ENCODE measurements at places on chromosomes 2 and 18.

GRCh38 chr2:164952057-164952702 lies 3.1 kb downstream of the SLC38A11 start:
- DNase-seq, result no peak

GRCh38 chr18:79634186-79634585 lies 45.4 kb upstream of the CTDP1 start:
- no peak for DNase-seq

- no peak for DNase-seq
Measured at GRCh38 chr2:96113951-96114350, 2.4 kb downstream of the ADRA2B start.

DNA sequence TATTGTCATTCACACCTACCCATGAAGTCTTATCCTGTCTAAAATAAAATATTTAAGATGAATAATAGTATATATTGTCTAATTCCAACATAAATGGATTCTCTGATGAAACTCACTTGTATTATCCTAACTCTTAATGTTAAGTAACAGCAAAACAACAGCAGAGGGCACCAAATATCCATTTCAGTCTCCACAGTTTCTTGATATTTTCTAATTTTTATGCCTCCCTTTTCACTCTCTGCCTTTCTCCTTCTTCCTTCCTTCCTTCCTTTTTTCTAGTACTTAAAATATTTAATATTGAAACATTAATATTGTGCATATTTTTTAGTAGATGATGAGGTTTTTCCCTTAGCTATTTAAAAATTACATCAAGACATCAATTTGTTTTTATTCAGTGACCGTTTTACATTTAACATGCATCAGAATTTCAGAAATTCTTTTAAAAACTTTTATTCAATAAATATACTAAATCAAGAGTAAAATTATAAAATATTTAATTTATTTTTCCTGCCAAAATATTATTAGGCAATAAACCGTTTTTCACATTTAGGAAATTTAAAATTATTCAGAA lies 97.6 kb downstream of the WDR7 start:
- peak; percentile 51 for DNase-seq

DNA sequence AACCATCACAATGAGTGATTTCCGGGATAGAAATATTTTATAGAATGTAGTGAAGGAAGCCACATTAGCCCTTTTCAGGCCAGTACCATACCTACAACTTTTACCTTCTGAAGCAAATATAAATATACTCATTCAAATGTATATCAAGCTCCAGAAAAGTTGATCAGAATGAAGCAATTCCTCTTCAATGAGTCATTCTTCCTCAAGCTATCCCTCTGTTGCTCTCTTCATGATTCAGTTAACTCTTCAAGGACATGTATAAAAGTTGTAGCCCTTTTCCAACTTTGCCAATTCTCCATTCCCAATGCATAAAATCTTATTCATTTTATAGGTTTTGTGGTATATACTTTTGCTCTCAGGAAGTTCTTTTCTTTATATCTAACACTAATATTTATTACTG lies 242.1 kb upstream of the RGPD4 start:
- DNase-seq, result peak; percentile 43

GRCh38 chr2:96715658-96716057 lies 24.2 kb downstream of the LMAN2L start:
- no peak for DNase-seq

- peak; percentile 55 for DNase-seq
Measured at GRCh38 chr2:30147715-30148610, 1.2 kb downstream of the YPEL5 start.

GRCh38 chr18:42190643-42191042 lies 235.6 kb downstream of the PIK3C3 start:
- DNase-seq, result no peak

- DNase-seq, result peak; percentile 95
Measured at GRCh38 chr2:109331896-109332848, 203.2 kb downstream of the SH3RF3 start.

DNA sequence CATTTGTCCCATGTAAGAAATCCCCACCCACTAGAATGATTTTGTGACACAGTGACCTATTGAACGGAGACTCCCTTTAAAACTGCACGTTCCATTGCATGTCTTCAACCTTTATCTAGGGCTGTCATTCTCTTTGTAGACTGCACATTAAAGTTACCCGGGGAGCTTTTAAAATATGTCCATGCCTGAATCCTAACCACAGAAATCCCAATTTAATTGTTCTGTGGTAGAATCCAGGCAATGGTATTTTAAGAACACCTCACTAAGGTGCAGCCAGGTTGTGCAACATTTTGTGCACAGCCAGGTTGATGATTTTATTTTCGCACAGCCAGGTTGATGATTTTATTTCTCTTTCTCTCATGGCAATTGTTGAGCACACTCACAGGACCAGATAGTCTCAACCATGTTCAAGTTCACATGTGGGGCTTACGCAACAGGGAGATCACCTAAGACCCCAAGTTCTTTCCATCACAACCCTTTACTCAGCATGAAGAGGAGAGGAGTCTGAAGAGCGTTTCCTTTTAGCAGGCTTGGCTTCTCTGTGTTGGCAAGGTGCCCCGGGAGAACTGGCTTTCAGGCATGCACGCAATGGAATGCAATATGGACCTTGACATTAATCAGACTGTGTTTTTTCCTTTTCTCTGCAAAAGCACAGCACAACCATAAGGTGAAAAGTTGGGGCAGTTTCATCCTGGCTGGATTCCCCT lies 467.3 kb upstream of the ETAA1 start:
- DNase-seq, result peak; percentile 72

DNA sequence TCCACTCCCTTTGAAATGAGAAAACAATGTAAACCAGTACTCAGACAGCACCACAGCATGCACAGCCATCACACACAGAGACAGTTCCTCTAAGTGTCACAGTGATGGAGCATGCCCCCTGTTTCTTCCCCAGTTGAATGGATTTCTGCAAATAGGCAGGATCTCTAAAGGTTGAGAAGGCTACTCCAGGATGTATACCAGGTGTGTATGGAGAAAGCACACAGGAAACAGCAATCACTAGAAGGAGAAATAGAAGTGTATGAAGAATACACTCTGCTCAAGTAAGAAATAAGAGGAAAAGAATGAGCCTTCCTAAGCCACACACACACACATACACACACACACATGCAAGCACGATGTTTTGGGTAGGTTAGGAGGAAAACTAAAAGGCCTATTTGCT lies 38.6 kb upstream of the BZW1 start:
- DNase-seq, result no peak

DNA sequence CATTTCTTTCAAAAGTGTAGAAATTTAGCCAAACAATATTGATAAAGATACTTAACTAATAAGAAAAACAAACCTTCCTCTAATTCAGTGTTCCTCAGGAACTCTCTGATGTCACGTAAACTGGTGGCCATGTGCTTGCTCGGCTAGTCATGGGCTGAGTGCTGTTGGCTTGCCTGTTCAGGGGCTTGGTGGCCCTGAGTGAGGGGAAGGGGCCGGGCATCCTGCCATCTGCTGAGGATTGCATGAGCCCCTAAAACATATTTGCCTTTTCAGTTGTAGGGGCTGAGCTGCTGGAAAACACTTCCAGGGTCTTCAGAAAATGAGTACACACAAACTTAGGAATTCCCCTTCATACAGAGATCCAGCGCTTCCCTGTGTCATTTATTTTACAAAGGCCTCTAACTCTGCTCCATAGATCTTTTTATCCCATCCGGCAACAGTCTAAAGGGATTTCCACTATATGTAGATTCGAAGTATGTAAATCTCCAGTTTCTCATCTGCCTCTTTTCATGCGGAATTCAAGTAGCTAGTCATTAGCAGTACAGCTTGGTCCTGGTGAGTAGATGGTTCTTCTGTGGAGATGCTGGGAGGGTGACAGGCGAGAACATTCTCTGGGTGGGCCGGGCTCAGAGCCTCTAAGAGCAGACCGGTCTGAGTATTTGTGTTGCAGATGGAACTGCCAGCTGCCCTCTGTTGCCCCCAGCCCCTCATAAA lies 20.1 kb upstream of the NFATC1 start:
- DNase-seq, result no peak

DNA sequence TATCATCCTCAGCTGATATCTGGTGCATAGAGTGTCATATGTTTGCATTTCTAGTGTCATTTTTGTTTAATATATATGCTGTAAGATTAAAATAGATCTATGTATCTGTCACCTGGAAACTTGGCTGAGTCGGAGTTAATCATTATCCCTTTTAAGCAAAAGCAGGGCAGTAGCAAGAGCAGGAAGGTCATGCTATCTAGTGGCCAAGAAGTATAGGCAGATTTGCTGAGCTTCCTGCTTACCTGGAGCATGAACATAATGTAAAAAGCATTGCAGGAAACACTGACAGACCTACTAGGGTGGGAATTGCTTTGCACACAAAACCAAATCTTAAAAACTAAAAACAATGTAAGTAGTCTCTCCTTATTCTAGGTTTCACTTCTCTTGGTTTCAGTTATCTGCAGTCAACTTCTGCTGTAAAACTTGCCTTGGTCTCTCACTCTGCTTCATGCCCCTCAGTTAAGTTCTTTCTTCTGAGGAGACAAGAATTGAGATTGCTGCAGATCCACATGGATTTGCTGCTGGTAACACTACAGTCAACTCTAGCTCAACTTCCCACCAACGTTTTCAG lies 295.3 kb downstream of the CDH7 start:
- no peak for DNase-seq

DNA sequence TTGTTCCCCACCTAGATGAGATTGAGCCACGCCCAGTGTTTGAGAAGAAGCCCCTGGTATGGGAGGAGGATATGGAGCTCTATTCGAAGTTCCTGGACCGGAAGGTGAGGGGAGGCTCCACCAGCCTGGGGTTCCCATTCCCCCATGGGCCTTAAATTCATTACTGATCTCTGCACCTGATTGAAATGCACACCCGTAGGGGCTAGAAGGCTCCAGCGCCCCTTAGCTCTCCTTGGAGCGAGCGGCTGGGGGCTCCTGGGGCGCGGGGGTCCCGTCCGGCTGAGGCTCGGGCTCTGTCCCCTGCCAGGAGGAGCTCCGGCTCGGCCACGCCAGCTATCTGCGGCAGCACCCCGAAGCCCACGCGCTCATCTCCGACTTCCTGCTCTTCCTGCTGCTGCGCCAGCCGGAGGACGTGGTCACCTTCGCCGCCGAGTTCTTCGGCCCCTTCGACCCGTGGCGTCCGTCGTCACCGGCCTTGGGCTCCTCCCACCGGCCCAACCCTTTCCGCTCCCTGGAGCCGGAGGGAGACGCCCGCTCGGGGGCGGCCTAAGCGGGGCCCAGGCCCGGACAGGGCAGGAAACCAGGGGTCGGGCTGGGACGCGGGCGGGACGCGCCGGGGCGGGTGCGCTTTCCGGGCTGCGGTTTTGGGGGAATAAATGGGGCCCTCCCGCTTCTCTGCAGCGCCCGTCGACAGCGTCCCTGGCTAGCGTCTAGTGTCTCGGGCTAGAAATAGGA lies 10.9 kb downstream of the CATIP start:
- DNase-seq, result peak; percentile 53

- DNase-seq, result no peak
Measured at GRCh38 chr2:218954541-218955300, 4.7 kb upstream of the CDK5R2 start.

GRCh38 chr18:30088238-30089015 lies 954.1 kb downstream of the DSC3 start:
- peak; percentile 25 for DNase-seq

DNA sequence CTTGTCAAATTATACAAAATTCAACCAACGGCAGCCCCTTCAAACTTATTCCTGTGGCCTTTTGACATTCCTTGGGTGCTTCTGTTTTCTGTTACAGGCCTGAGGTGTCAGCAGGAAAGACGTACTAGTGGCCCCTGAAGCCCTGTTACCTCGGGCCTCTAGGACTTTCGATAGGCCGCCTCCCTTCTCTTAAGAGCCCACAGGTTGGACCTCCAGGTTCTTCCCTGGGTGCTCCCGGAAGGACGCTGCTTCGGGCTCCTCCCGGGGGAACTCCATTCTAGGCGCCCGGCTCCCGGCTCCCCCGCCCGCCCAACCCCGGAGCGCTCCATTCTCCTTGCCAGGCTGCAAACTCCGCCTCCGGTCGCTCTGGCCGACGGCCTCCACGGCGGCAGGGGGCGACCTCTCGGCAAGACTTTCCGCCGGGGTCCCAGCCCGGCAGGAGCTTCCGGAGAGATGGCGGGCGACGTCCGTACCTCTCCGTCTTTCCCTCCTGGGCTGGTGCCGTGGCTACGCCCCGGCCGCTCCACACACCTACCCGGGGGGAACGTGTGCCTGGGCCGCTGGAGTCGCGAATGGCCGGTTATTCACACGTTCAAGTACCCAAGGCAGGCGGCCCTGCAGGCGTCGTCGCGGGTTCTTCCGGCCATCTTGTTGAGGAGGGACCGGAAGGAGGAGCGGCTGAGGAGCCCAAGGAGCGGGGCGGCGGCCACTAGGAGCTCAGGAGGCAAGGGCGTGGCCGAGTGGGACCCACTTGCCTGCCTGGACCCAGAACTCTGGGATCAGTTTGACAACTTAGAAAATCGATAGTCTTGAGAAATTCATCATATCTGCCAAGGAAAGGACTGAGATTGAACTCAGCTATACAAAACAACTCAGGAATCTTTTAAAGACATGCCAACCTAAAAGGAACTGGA lies 27.5 kb downstream of the BOLA3 start:
- DNase-seq, result peak; percentile 86

Measured in astrocyte of the spinal cord (primary cell).